ENCODE measurements at places on chromosomes 1 and 21.
A peak's percentile ranks its signal among the peaks of the same experiment; 100 is the strongest.

GRCh38 chr1:231803353-231803752, 176.8 kb downstream of the DISC1 start:
- DNase-seq = no peak

DNA sequence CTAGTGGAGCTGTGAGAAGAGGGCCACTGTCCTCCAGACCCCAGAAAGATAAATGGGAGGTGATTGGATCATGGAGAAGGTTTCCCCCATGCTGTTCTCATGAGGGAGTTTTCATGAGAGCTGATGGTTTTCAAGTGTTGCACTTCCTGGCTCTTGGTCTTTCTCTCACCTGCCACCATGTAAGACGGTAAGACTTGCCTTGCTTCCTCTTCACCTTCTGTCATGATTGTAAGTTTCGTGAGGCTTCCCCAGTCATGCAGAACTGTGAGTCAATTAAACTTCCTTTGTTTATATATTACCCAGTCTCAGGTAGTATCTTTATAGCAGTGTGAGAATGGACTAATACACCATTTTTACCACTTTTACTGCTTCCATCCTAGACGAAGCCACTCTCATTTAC, 27.6 kb downstream of the GPR88 start:
- DNase-seq = no peak

DNA sequence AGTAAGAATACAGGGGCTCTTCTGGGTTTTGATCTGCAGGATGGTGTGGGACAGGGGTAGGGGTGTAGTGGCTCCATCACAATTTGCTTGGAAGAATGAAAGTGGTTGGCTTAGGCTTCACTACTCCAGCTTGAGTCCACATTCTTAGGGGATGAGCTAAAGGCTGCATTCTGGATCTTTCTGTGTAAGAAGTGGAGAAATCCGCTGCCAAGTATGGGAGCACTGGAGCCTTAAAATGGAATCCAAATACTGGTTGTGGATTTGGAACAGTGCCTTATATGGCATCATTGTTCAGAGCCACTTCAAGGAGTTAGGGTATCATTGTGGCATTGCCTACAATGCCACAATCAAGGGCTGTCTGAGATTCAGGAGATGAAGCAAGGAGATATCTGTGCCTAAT, 187.1 kb downstream of the LMO4 start:
- DNase-seq = no peak

- DNase-seq = no peak
Observed at GRCh38 chr1:94103608-94104007, 17.3 kb downstream of the ABCA4 start.

DNA sequence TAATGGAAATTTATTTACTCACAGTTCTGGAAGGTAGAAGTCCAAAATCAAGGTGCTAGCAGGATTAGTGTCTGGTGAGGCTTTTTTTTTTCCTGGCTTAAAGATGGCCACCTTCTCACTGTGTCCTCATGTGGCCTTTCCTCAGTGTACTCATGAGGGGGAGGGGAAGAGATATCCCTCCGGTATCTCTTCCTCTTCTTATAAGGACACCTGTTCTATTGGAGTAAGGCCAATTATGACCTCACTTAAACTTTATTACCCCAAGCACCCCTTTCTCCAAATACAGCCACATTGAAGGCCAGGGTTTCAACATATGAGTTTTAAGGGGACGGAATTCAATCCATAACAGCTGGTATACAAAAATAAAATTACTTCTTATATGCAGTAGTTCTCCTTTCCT, 203.7 kb upstream of the C1orf87 start:
- DNase-seq = no peak

DNA sequence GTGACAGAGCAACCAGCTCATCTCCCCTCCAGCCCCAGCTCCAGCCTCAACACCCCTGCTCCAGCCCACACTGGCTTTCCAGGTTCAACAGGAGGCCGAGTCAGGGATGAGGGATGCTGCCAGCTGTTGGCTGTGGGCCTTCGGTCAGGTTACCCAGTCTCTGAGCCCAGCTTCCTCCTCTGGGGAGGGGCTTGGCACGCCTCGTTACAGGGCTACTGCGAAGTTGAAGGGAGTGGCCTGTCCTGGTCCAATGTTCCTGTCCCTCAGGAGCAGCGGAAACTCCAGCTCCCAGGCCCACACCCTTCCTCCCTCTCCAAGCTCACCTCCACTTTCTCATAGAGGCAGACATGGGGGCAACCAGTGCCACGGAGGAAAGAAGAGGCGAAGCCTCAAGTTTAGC, 15.1 kb upstream of the TAS1R2 start:
- DNase-seq = no peak

GRCh38 chr1:232610192-232610901, 19.6 kb downstream of the SIPA1L2 start:
- no peak for DNase-seq

DNA sequence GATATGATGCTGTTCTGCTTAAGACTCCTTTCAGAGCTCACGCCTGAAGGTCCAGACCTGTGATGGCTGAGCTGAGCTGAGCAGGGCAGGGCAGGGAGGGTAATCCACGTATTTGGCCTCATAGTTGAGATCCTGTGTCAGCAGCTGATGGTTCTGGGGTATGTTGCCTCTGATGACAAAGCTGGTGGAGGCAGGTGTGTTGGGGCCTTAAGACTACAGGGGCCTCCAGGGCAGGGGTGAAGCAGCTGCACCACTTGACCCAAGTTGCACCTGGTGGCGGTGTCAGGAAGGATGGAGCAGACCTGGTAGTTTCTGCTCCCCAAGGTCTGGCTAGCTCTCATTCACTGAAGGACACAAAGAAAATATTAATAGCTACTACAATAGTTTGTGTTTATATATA, 57.0 kb downstream of the FCRL5 start:
- no peak for DNase-seq

- no peak for DNase-seq
Observed at GRCh38 chr1:231020139-231020601, 19.9 kb downstream of the FAM89A start.

GRCh38 chr1:233394860-233395717, 67.6 kb downstream of the MAP3K21 start:
- DNase-seq = no peak

GRCh38 chr1:162502928-162503327, 5.3 kb downstream of the UHMK1 start:
- no peak for DNase-seq

DNA sequence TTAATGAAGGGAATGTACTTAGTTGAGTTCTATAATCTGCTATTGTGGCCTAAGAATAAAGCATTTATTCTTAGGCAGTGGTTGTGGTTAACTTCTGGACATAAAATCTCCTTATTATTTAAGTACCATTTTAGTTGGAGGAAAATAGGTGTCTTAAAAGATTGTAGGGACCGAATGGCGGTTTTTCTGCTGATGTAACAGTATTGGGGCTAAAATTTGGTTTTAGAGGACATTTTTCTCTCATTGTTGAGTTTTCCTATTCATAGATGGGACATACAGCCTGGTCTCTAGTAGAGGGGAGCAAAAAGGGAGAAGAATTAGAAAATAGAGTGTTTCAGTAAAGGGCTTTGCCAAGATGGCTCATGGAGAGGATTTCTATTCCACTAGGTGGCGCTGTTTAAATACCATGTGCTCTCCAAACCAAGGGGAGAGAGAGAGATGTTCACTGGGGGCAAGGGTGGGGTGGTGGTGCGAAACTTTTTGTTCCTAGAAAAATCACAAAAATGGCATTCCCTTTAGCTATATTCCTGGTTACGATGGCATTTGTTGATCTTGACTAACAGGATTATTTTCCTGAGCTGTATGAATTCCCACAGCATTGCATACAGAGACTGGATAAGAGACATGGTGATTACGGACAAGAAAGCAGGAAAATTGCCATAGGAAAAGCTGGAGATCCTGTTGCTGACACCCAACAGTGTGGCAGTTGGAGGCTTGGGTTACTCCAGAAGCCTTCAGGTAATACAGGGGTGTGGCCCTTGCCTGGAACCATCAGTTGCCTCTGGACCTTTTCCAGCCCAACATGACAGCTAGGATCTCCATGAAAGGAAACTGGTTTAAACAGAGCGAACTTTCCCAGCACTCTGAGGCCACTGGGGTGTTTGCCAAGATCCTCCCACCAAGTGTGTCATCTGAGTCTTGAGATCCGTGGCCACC, 18.2 kb upstream of the FCGR2A start:
- DNase-seq = peak; percentile 16

DNA sequence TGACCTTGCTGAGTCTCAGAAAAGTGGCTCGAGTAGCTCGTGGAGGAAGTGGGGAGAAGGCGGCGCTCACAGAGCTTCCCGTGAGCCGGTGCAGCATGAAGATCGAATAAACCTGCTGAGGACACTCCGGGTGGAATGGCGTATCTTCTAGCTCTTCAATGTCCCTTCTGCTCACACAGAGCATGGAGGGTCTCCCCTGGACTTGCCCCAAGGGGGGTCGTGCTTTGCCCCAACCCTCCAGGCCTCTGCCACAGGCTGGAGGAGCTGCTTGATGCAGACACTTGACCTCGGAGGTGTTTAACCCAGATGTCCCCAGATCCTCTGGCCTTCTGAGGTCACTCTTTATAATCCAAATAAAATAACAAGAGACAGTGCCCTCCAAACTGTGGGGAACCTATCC, 2.2 kb upstream of the KRTAP10-12 start:
- no peak for DNase-seq

GRCh38 chr1:147243228-147243685, 773 bp downstream of the CHD1L start:
- no peak for DNase-seq

- no peak for DNase-seq
Observed at GRCh38 chr1:52633291-52633754, 355 bp downstream of the SHISAL2A start.

DNA sequence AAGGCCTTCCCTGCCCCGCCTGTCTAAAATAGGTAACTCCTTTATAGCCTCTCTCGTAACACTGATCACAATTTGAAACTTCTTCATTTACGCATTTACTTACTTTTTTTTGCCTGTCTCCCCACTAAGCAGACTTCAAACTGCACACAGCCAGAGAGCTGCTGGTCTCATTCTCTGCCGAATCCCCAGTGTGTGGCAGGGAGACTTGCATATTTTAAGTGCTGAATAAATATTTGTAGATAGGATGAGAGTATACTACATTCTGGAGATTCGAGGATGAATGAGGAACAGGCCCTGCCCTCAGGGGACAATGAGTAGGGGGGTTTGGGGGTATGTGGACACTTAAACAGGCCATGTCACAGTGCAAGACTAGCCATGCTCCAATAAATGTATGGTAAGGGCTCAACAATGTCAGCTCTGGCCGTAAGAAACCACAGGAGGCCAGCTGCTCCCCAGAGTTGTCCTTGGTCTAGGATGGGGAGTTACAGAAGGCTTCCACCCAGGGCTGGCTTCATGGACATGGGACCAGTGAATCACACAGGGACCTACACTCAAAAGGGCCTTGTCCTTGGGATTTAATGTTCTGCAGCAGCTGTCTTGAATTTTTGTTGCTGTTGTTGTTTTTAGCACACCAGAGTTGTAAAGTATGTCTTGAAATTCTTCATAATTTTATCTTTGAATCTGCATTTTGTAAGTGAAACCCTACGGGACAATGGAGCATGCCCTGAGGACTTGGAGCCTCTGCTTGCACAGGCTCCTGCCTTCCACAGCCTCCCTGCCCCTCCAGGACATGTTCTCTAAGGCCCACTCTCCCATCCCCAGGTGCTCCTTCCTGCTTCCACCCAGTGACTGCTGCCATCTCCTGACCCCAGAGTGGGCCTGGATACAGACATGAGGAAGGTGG, 8.5 kb downstream of the DIO1 start:
- DNase-seq = no peak

DNA sequence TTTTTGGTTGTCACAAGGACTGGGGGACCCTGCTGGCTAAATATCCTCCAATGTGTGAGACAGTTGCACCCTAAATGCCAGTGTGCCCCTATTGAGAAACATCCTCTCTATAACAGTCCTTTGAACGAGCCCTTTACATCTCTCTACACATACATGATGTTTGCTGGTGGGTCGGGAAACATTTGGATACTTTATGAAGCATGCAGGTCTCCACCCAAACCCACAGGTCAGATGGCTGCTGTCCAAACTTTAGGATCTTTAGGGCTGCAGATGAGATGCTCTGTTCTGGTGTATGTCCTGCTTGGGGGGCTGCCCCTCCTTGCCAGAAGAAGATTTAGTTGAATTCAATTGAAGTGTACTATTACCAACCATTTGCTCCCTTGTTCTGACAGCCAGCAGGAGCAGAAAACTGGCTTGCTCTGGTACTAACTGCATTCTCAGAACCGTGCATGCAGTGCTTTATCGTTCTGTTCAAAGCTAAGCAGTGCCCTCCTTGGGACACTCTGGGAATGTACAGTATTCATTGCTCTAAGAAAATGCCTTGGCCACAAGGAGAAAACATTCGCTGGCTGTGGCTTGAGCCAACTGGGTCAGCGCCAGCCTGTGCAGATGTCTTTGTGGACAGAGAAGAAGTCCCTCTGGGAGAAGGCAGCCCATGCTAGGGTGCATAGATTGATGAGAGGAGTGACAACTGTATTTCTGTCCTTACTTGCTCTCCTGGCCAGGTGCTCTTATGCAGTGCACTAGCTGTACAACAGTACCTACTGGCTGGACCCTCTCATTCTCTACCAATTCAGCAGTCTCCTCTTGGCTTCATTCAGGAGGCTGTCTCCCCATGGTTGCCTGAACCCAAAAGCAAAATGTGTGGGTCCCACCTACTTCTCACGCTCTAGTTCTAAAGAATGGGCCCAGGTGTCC, 61.4 kb upstream of the DIRAS3 start:
- DNase-seq = no peak

GRCh38 chr21:24424776-24425175, 1182.5 kb downstream of the MRPL39 start:
- DNase-seq = no peak

- no peak for DNase-seq
Observed at GRCh38 chr1:41364442-41365319, 3.4 kb downstream of the FOXO6 start.

GRCh38 chr1:163263818-163264655, 57.7 kb upstream of the NUF2 start:
- no peak for DNase-seq

- peak; percentile 44 for DNase-seq
Observed at GRCh38 chr1:234326497-234327366, 46.5 kb upstream of the COA6 start.

- no peak for DNase-seq
Observed at GRCh38 chr21:14589855-14590563, 43.9 kb upstream of the SAMSN1 start.

- no peak for DNase-seq
Observed at GRCh38 chr21:45497846-45498645, 44.2 kb downstream of the SLC19A1 start.

GRCh38 chr1:6068932-6069331, 23.2 kb downstream of the KCNAB2 start:
- no peak for DNase-seq

GRCh38 chr1:10108948-10109708, 76.4 kb downstream of the UBE4B start:
- DNase-seq = no peak
